ENCODE measurements at places on chromosomes 7 and 10.

GRCh38 chr7:39674406-39674805 is 51.0 kb downstream of the RALA start:
- no peak for DNase-seq

DNA sequence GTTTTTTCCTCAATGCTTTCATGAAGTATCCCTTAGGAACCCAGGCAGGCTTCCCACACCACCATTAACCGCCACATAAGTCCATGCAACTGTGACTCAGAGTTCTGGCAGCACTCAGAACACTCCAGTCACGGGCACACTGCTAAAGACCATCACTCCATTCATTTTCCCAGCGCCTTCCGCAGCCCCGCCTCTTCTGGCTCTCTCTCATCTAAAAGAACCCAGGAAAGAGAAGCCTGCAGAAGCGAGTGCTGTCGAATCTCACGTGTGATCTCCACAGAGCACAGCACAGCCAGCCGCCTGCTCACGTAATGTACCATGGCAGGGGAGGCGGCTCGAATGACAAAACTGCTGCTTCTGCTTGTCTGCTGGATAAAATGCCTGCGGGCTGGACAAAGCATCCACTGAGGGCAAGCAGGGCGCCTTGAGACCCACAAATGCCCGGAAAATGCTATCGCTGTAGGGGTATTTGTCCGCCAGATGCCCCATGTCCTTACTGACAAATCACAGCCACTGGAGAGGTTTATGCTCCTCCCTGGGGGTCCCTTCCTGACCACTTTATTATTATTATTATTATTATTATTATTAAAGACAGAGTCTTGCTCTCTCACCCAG is 1.8 kb downstream of the PSMG3 start:
- DNase-seq: no peak

GRCh38 chr7:98142658-98143057 is 36.0 kb downstream of the LMTK2 start:
- no peak for DNase-seq

- no peak for DNase-seq
These were observed 127.2 kb upstream of the SP8 start for GRCh38 chr7:20913853-20914252.

DNA sequence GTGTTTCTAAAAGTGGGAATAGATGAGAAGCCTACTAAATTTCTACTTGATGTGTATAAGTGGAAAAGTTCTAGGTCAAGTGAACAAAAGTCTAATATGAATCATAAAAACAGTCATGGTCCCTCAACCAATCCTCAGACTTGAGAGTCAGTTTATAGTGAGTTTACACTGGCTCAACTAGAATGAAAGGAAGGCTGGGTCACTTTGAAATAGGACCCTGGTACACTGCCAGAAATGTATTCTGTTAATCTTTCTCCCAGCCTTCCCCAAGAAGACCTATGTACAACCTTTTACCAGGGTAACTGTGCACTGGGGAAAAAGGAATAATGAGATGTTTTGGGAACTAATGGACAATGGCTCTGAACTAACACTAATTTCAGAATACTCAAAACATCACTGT is 17.3 kb downstream of the ELMO1 start:
- no peak for DNase-seq

DNA sequence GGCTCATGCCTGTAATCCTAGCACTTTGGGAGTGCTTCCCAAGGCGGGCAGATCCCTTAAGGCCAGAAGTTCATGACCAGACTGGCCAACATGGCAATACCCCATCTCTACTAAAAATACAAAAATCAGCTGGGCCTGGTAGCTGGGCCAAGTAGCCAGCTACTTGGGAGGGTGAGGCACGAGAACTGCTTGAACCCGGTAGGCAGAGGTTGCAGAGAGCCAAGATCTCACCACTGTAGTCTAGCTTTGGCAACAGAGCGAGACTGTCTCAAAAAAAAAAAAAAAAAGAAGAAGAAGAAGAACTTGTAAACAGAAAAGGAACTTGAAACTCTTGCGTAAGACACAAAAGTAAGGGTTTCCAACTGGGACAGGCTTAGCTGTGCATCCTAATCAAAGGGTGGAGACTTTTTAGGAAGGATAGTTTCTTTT is 5.6 kb upstream of the IFIT2 start:
- DNase-seq: no peak

DNA sequence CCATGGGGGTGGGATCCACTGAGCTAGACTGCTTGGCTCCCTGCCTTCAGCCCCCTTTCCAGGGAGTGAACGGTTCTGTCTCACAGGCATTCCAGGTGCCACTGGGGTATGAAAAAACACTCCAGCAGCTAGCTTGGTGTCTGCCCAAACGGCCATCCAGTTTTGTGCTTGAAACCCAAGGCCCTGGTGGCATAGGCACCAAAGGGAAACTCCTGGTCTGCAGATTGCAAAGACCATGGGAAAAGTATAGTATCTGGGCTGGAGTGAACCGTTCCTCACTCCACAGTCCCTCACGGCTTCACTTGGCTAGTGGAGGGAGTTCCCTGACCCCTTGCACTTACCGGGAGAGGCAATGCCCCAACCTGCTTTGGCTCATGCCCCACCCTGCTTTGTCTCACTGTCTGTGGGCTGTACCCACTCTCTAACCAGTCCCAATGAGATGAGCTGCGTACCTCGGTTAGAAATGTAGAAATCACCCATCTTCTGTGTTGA is 62.7 kb downstream of the PPP1R9A start:
- no peak for DNase-seq

DNA sequence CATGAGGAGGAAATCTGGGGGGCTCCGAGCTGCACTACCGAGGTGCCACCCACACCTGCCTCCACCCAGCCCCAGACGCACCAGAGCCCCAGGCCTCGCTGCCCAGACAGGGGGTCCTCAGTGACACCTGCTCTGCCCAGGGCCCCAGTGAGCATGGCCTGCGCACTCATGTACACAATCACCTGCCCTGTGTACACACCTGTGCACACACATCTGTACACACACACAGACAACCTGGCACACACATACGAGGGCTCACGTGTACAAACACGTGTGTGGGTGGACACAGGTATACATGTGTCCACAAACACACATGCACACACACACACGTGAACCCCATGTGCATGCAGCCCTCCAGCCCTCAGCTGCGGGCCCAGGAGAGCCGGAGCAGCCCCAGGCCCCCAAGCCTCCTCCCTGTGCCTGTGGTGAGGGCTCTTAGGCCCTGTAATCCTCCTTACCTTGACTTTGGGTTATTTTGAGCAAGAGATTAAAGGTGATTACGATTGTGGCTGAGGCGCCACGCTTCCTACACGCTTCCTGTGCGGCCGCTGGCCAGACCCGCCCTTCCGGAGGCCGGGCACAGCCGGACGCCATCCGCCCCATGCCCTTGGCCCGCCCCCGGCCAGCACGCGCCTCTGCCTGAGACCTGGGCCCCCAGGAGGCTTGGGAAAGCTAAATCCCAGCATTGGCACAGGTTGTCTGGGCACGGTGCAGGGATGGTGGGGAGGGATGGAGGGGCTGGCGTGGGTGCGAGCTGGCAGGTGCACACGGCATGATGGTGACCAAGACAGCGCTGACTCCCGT is 71.9 kb downstream of the ELFN1 start:
- no peak for DNase-seq

DNA sequence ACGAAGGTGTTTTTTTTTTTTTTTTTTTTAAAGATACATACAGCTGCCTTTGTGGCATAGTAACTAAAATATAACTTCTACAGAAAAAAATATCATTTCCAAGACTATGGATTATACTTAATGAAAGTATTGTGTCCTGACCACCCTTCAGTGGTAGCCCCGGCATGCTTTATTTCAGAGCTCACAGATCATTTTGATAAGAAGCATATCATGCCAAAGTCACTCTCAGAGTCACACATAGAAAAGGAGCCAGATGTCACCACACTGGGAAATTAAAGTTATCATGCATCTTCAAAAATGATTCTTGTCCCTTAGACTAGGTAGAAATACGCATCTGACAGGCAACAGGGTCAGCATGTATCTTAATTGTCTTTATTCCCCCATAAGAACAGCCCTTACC is 3.0 kb downstream of the ADARB2 start:
- DNase-seq: no peak

GRCh38 chr7:12764458-12764891 is 77.0 kb downstream of the ARL4A start:
- no peak for DNase-seq

- DNase-seq: peak; percentile 36
These were observed 96.9 kb downstream of the OSBPL3 start for GRCh38 chr7:24882989-24883621.

- no peak for DNase-seq
These were observed 63.8 kb upstream of the NMT2 start for GRCh38 chr10:15232279-15232678.

- no peak for DNase-seq
These were observed 1019.4 kb downstream of the TYW1 start for GRCh38 chr7:68015978-68016532.

DNA sequence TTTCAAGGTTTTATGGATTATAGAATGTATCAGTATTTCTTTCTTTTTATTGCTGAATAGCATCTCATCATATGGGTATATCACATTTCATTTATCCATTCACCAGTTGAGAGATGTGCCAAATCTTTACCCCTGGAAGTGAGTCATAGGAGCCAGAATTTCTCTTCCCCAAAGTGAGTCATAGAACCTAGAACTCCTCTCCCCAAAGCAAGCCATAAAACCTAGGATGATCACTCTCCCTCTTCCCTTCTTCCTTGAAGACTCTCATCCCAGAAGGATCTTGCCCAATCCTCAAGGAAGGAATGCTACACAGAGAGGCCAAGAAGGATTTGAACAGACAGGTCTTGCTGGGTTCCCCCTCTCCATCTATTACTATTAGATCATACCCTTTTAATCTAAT is 199.9 kb downstream of the EVX1 start:
- no peak for DNase-seq

Measured in stimulated activated CD8-positive, alpha-beta memory T cell treated with anti-CD3 and anti-CD28 coated beads, Interleukin-15, amount 100 ng/mL, for 48 hours (primary cell).